ENCODE measurements at places on chromosomes 13 and 19. TPM values are rescaled to one million over a fixed set of nuclear protein-coding genes. Genes with fewer than 3 reads are reported as not detected.

Gene FOXA3
- not detected for polyA plus RNA-seq

DNA sequence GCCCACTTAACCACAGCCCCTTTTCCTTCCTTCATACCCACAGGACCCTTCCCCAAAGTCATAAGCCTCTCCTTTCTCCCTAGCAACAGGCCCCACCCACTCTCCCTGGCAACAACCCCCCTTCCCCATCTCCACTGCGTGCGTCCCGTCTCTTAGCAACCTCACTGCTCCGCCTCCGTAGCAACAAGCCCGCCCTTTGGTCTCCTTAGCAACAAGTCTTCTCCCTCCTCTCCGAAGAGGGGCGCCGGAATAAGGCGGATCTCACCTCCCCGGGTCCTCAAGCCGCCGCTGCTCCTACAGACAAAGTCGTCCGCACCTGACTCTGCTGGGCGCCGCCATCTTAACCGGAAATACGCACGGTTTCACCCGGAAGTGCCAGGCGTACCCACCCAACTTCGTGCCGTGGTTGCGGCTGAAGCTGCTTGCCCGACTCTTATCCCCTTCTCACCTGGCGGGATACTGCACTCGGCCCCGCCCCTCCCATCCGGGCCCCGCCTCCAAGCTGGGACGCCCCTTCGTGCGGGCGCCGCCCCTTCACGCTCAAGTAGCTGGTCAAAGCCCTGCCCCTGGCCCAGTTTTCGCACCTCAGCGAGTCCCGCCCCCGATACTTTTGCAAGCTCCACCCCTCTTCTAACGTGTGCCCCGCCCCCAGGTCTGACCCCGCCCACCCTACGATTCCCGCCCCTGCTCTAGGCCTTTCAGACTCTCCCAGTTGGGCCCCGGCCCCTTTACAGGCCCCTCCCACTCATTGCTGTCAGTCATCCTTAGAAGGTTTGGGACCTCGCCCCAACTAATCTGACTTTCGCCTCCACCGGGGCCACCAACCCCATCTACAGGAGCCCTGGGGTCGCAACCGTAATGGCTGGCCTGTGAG is at the start of gene HSPBP1:
Gene HSPBP1 (minus strand): TSS at position 341 of the 874 bp plus-strand sequence. CDS start 502 bp downstream, outside the sequence.
- DNase-seq: peak; percentile 95

Gene METTL21C
- polyA plus RNA-seq: not detected

DNA sequence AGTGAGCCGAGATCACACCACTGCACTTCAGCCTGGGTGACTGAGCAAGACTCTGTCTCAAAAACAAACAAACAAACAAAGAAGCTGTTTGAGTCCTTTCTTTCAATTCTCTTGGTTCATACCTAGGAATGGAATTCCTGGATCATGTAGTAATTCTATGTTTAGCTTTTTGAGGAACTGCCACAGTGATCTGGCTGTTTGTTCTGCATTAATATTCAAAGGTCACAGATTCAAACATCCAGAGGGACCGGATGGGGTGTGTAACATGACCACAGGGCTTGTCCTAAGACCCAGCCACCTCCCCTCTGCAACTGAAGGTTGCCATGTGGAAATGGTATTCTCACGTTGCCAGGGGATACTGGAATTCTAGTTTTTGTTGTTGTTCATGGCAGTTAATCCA is 10.2 kb downstream of the COLGALT1 start:
- no peak for DNase-seq

DNA sequence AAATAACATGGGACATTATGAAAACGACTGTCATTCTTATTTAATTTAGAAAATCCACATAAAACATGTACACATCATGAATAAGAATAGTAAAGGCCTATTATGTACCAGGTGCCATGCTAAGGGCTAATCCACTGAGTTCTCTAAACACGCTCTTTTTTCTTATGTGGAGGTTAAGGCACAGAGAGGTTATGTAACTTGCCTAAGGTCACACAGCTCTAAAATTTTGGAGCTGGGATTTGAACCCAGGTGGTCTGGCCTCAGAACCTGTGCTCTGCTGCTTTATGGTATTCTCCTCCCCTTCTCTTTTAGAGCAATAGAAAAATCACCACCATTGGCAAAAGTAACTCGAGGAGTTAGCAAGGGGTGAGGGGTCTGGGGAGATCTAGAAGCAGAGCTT is 156.9 kb upstream of the ZNF536 start:
- no peak for DNase-seq

GRCh38 chr13:100394005-100394695 is 194.4 kb downstream of the GGACT start:
- peak; percentile 88 for DNase-seq

DNA sequence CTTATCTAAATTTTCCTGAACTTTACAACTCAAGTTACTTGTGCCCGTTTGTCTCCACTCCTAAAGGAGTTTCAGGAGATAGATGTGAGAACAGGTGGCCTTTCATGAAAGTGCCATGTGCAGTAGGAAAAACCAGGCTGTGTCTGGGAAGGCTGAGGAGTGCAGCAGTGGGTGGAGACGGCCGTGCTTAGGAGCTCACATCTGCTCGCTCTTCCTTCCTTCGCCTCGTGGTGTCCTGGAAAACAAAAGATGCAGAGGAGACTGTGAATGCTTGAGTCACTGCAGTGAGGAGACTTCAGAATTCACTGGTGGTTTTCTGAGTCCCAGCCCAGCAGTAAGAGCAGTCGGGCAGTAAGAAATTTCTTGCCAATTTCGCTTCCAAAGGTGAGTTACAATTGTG is 138.4 kb upstream of the RNF113B start:
- no peak for DNase-seq

Gene GNG8
- not detected for polyA plus RNA-seq

- DNase-seq: no peak
Measured at GRCh38 chr19:38122402-38123093, 101.5 kb downstream of the DPF1 start.

Gene ADM5
- 0.15 TPM for polyA plus RNA-seq

GRCh38 chr13:48318821-48319511 is 15.4 kb downstream of the RB1 start:
- no peak for DNase-seq

Gene GRIK5
- polyA plus RNA-seq: 0.69 TPM

DNA sequence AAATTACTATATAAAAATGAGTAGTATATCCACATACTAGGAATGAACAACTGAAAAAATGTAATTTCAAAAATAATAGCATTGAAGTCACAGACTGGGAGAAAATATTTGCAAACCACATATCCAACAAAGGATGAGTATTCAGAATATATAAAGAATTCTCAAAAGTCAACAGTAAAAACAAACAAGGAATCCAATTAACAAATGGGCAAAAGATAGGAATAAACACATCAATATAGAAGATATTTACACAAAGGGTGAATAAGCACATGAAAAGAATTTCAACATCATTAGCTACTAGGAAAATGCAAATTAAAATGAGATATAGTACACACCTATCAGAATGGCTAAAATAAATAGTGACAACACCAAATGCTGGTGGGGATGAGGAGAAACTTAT is 37.0 kb downstream of the MYCBP2 start:
- no peak for DNase-seq

GRCh38 chr13:84187626-84188025 is 305.4 kb upstream of the SLITRK1 start:
- DNase-seq: no peak

- DNase-seq: no peak
Measured at GRCh38 chr13:94664889-94665288, 47.5 kb downstream of the SOX21 start.

All from fibroblast of lung (primary cell).